ENCODE measurements at places on chromosomes 11 and 22. TPM values are rescaled to one million over a fixed set of nuclear protein-coding genes. Genes with fewer than 3 reads are reported as not detected.

Gene PANX3
- not detected for total RNA-seq

Gene KCNJ1
- total RNA-seq, result 0.19 TPM

- no peak for DNase-seq
Observed at GRCh38 chr11:35798423-35798822, 135.8 kb downstream of the TRIM44 start.

DNA sequence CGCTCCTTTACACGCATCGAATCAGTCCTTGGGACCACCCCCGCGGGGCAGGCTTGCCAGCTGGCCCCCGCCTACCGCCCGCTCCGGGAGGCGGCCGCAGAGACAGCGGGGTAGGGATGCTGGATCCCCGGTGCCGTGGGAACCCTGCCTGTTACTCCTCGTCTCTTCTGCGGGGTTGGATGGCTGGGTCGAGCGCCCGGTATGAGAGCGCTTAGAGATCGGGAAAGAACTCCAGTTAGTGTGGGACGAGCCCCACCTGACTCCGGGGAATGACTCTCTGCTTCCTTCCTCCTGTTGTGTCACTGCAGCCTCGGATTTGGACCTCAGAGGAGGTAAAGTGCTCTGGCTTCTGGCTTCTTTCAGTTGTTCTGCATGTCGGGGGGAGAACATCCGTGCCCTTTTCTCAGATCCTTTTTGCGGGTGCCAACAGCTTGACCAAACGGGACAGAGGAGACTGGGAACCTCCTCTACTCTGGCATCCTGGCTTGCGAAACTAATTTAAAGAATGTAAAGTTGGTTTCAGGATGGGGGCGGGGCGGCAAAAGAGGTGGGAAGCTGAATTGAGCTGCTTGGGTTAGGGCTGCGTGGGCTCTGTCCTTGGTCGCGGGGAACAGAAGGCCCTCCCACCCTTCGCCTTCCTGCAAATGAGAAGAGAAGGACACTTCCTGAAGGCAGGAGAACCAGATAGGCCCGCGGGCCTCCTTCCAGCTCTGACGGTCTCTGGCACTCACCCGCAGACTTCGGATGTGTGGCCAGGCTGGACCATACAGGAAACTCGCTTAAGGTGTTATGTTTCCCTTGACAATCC is 938 bp downstream of the LAYN start:
- peak; percentile 87 for DNase-seq

Gene TRIM51
- total RNA-seq, result not detected

GRCh38 chr11:92886243-92886905 is 83.1 kb upstream of the MTNR1B start:
- no peak for DNase-seq

Gene SLC16A8
- 0.81 TPM for total RNA-seq

GRCh38 chr11:77442394-77443053 is 31.4 kb downstream of the PAK1 start:
- DNase-seq, result no peak

GRCh38 chr22:49119551-49119952 is 708.1 kb downstream of the BRD1 start:
- DNase-seq, result peak; percentile 70

GRCh38 chr11:78347956-78348355 is 69.7 kb downstream of the GAB2 start:
- DNase-seq, result no peak

GRCh38 chr22:23536821-23537345 is 43.2 kb downstream of the IGLL1 start:
- DNase-seq, result peak; percentile 15
